ENCODE measurements at places on chromosomes 7 and 10.

GRCh38 chr10:58897708-58898107 lies 278.7 kb upstream of the PHYHIPL start:
- DNase-seq = no peak

DNA sequence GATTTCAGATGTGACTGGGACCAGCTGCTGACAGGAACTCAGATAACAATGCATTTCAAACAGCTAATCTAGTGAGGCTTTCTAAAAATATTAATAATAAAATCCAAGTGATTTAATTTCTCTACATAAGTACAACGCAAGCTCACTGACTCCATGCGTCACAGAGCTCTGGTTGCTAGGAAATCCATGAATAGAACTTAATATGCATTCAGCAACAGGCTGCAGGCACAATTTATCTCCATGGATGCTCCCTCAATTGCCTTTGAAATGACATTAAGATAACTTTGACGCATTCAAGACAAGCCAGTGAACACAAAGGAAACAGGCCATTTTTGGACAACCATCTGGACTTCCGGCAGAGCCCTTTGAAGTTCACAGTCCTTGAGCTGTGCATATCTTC lies 118.7 kb upstream of the COL1A2 start:
- no peak for DNase-seq

DNA sequence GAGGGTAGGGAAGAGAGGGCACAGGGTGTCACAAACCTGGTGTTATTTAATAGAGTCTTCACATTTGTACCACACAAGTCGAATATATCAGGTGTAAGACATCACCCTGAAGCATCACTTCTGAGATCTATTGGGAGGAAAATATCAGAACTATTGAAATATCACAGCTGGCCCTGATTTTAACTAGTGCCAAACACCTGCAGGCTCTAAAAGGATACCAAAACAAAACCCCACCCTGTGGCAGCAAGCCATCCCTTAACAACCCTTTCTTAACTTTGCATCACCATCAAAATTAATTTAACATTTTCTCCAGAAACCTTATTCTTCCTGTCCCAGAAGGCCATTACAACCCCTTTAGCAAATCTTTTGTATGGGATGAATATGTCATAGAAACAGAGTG lies 365.4 kb downstream of the SUGCT start:
- peak; percentile 78 for DNase-seq

DNA sequence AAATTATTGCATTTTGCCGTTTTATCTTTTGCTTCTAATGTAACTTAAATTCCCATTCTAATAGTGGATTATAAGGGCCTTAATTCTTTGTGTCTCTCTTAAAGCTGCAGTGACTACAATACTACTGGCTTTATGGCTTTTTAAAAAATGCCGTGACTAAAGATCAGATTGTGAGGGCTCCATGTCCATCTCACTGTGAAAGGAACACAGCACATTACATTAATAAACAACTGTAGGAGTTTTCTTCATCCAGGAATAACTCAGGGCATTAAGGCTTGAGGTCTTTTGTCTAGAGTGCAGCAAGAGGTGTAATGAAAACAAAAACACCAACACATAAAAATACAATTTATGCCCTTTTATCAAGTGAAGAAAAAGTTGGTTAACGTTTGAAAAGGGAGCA lies 205.3 kb downstream of the SKAP2 start:
- no peak for DNase-seq

GRCh38 chr7:71615017-71615416 lies 483.1 kb downstream of the GALNT17 start:
- DNase-seq = peak; percentile 73

GRCh38 chr7:114588506-114588905 lies 173.9 kb downstream of the FOXP2 start:
- peak; percentile 87 for DNase-seq

- DNase-seq = peak; percentile 60
These were observed 876 bp downstream of the GNAI1 start for GRCh38 chr7:80135309-80136104.

GRCh38 chr7:37714606-37715005 lies 31.0 kb downstream of the GPR141 start:
- DNase-seq = no peak

- DNase-seq = no peak
These were observed 12.9 kb downstream of the SEC31B start for GRCh38 chr10:100506596-100507356.
